GM04504 (cell line): ENCODE measurements at places on chromosomes 16 and 17.

- no peak for DNase-seq
Measured at GRCh38 chr16:63925221-63925620, 1196.6 kb downstream of the CDH11 start.

DNA sequence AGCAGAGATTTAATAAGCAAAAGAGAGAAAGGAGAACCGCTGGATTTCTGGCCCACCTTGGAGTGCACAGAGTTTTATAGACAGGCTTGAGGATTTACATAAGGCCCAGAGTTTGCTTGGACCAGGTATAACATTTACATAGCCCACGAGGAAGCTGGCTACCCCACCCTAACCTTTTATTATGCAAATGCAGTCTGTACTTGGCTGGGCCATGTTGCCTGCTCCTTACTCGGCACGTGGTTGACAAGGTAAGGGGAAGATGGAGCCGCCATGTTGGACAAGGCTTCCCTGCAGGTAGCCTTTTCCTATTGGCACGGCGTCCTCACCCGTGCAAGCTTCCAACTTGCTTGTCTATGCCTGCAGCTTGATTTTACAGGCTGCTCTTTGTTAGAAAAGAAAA is 35.2 kb upstream of the HS3ST3A1 start:
- no peak for DNase-seq

DNA sequence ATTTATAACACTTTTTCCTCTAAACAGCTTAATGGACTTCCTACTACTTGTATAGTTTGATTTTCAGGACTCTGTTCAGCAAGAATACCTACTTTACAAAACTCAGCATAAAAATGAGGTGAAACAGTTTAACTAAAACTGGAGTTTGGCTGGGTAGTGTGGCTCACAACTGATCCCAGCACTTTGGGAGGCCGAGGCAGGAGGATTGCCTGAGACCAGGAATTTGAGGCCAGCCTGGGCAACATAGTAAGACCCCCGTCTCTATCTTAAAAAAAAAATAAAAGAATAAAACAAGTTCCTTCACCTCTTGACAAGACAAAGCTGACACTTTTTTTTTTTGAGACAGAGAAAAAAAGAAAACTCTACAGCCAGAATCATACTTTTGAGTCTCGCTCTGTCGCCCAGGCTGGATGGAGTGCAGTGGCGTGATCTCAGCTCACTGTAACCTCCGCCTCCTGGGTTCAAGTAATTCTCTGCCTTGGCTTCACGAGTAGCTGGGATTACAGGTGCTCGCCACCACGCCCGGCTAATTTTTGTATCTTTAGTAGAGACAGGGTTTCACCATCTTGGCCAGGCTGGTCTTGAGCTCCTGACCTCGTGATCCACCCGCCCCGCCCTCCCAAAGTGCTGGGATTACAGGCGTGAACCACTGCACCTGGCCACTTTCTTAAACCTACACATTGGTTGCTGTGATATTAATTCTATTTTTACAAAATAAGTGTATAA is 2.6 kb downstream of the PDF start:
- DNase-seq, result no peak

DNA sequence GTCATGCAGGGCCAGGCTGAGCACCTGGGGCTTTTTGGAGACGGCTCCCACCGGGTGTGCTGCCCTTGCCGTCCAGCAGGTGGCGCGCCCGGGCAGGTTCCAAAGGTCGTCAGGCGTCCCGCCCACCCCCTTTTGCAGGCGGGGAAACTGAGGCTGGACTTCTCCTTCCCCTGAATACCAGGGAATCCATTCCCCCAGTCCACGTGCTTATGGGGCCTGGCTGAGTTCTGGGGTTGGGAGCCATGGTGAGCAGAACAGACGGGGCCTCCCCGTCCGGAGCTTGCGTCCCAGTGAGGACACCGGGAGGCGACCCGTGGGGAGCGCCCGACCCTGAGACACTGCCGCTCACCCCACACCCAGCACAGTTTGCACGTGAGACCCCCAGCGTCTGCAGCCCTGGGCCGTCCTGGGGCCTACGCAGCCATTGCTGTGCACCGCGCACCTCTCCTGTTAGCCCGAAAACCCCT is 51.8 kb upstream of the JPH3 start:
- DNase-seq, result no peak

- DNase-seq, result no peak
Measured at GRCh38 chr16:86048221-86048620, 149.3 kb downstream of the IRF8 start.

- DNase-seq, result no peak
Measured at GRCh38 chr17:45436161-45436560, 3.5 kb upstream of the ARHGAP27 start.

DNA sequence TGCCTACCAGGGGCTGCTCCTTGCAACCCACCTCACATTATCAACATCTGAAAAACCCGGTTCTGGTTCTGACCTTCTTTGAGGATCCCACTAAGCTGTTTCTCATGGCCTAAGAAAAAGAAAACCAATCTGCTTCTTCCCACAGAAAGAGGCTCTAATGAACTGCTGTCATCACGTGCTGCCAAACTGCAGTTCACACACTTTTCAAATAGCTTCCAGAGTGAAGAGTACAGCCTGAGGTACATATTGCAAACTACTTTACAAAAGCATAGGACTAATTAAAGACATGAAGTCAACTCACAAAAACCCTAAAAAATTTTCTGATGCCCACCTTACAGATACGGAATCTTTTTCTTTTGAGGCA is 36.7 kb downstream of the SMG6 start:
- DNase-seq, result no peak

DNA sequence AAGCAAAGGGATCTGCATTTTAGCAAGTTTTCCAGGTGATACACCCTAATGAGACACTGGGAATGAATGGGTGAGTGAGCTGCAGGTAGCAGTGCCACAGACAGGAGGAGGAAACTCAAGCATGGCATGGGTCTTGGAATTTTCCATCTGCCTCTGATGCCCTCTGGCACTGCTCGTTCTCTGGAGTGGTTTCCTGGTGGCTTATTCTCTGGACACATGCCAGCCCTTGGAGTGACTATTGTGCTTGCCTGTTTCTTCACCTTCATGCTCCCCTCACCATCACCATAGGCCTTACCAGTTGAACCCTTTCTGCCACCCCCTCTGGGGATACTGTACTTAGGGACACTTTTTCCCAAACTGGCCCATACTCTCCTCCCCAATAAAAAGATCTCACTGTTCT is 1.6 kb downstream of the COASY start:
- no peak for DNase-seq
